ENCODE measurements at places on chromosomes 6 and 20.

GRCh38 chr6:67112120-67112519 lies 1405.1 kb upstream of the EYS start:
- DNase-seq: no peak

DNA sequence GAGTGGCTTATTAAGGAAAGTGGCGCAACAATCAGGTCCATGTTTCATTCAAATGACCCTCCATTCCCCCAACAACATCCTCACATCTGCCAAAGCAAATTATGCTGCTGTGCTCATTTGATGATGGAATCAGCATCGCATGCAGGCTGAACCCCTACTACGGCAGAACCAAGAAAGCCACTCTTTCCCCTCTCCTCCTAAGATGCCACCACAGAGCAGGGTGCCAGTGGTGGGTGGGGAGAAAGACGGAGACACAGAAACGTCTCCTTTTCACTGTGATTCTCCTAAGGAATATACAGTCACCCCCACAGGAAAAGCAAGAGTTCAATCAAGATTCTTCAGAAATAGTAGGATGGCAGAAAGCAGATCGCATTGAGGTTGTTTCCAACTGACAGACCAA lies 17.1 kb downstream of the HEBP2 start:
- no peak for DNase-seq

- no peak for DNase-seq
Observed at GRCh38 chr6:87702589-87702945, 534 bp upstream of the AKIRIN2 start.

DNA sequence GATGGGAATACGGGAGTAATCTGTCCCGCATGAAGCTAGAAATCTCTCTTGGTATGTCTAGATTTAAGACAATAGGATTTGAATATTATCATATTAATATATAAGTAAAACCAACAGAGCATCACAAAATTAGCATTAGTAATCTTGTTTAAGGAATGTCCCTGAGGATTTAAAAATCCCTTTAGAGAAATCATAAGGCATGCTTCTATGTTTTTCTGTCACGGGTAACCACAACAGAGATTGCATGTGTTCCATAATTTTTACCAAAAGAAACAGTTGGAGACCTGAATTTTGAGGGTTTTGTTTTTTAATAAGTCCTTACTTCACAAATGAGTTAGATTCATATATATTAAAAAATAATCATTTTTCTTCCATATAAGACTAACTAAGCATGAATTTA lies 146.8 kb downstream of the GJA1 start:
- no peak for DNase-seq

- DNase-seq: no peak
Observed at GRCh38 chr6:132907231-132907630, 92.9 kb downstream of the RPS12 start.

GRCh38 chr6:4243237-4243636 lies 107.9 kb upstream of the ECI2 start:
- no peak for DNase-seq

GRCh38 chr20:43824309-43825050 lies 90.2 kb upstream of the TOX2 start:
- DNase-seq: no peak

- no peak for DNase-seq
Observed at GRCh38 chr6:143556529-143556928, 45.0 kb upstream of the FUCA2 start.

- DNase-seq: no peak
Observed at GRCh38 chr6:4603291-4603690, 172.9 kb upstream of the CDYL start.

DNA sequence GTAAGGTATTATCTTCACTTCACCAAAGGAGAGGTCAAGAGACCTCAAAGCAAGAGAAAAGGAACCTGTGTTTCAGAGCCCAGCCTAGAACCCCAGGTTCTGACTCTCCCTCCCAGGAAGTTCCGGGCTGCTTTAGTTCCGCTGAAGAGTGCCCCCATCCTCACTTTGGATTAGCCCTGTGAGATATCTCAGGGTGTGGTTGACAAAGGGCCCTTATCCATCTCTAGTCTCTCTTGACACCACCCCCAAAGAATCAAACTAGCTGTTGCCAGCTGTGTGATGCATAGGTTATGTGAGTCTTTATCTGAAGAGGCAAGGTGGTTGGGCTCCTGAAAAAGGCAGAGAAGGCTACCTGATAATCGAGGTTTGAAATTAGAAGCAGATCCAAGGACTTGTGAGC lies 20.6 kb downstream of the BRPF3 start:
- no peak for DNase-seq

- DNase-seq: no peak
Observed at GRCh38 chr6:55955684-55956083, 80.3 kb upstream of the BMP5 start.

GRCh38 chr20:32743237-32744112 lies at the start of gene COMMD7:
COMMD7 (minus strand) TSS chr20:32743467; CDS start chr20:32743391, 76 bp downstream.
- DNase-seq: peak; percentile 61

DNA sequence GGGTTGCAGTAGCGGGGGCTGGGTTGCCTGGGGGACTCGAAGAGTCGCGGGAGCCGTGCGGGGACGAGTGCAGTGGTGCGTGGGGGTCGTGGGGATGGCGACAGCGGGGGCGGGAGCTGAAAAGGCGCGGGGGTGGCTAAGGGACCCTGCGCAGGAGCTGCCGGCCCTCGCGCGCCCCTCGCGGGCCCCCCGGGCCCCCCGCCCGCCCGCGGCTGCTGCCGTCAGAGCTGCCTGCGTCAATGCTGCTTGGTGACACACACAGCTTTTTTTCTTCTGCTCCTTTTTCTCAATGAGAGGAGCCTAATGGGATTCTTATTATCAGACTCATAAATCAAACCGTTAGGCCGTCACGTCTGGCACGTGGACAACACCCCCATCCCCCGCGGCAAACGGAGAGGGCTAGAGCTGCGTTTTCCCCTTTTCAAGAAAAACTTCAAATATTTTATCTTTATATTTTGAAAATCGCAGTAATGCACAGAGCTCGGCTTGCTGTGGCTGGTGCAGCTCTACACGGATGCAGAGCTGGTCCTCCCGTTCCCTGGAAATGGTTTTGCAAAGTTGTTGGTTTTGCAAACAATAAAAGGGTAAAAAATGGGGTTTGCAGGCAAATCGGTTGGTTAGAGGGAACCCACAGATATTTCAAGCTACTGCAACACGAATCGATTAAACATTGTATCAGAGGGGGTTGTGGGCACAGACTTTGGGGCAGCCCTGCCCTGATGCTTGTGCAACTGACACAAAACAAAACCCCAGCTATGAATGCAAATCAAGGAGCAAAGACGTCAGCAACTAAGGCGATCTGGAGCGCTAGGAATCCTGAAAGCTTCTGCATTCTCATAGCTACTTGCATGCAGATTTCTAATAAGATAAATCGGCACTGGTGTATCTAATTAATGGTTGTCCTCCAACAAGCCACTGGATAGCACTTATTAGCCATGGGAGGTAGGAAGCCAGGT lies 161.4 kb downstream of the TBXT start:
- no peak for DNase-seq

DNA sequence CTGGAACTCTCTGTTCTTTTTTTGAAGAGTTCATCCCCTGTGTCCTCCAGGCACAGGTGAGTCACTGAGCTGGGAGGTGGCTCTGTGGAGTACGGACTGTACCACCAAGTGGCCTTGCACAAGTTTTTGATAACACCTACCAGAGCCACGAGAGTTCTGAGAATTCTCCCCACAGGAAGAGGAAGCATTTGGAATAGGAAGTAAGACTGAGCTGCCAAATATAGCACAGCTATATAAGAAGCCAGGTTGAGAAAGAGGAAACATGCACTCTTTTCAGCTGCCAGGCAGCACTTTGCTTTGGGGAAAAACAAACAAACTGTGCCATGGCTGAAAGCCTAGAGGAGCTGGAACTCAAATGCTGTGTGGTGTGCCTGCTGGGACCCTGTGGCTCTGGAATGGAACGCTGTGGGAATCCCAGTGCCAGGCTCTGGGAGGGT lies 70.8 kb upstream of the RIPOR2 start:
- no peak for DNase-seq

GRCh38 chr6:105519954-105520353 lies 117.1 kb upstream of the PREP start:
- DNase-seq: no peak

DNA sequence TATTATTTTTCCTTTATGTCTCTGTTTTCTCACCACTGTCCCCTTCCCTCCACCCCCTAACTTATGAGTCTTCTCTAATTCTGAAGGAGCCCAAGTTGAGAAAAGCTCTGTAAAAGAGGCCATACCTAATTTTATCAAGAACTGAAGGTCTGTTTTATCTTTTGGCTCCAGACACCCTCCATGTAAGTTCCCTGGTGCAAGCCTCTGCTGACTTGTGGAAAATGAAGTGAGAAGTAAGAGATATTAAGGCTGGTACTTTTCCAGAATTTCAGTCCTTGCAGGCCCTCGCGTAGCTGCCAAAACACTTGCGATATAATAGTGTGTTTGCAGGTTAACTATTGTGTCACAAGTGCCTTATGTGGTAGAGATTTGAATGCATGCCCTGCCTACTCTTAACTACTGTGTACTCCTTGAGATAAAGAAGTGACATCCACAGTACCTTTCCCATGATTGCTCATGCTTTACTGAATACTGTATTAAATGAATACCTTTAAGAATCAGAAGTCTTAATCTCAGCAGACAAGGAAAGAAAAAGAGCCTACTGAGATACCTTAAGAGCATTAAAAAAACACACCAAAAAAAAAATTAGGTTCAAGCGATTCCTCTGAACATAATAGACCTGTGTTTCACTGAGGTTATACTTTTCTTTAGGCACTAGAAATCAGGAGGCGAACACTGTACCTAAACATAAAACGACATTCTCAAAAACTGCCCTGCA lies 143.6 kb upstream of the ZNF184 start:
- no peak for DNase-seq

GRCh38 chr6:164104432-164104831 lies 689.9 kb downstream of the QKI start:
- no peak for DNase-seq

DNA sequence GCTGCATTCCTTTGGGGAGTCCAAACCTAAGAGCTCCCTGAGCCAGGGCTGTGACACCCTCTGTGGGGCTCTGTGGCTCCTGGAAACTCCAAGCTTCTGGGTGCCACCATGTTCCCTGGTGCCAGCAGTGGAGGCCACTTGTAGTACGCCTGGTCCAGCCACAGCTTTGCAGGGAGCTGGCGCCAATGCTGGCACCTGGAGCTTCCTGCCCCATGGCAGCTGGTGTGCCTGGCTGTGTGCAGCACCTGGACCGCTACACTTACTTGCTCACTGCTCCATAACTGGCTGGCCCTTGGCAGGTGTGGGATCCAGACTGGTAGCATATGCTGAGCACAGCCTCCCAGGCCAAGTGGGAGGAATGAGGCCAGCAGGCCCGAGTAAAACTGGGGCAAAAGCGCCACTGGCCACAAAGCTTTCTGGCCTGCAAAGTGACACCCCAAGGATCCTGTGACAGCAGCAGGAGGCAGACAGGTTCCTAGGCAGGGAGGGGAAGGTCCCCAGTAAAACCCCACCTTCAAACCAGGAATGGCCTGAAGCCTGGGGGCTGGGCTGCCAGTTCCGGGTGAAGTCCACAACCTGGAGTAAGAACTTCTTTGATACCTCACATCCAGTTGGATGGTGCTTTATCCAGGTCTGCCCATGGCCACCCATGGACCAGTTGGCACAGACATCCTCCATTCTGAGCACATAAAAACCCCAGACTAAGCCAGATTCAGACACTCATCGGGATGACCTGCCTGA lies 461.0 kb downstream of the TBC1D32 start:
- no peak for DNase-seq

DNA sequence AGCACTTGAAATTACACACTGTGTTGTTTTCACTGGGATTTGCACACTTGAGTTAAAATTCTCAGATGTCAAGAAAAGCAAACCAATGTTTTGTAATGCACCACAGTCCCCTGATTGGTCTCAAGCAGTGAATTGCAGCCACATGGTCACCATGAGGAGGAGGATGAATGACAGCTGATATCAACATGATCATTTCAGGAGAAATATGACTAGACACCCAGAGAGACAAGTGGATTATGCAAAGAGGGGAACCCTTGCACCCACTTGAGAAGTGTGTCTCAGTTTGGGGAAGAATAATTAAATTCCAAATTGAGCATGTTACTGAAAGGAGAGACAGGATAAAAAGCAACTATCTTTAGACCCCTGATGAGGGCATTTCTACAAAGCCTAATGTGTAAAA lies 69.3 kb downstream of the UST start:
- no peak for DNase-seq

GRCh38 chr20:12016291-12016690 lies 98.6 kb downstream of the BTBD3 start:
- DNase-seq: no peak

GRCh38 chr6:129105035-129105434 lies 222.1 kb downstream of the LAMA2 start:
- no peak for DNase-seq

GRCh38 chr6:21299216-21299615 lies 294.3 kb upstream of the SOX4 start:
- no peak for DNase-seq

- DNase-seq: no peak
Observed at GRCh38 chr6:81808851-81809570, 56.5 kb upstream of the TENT5A start.

DNA sequence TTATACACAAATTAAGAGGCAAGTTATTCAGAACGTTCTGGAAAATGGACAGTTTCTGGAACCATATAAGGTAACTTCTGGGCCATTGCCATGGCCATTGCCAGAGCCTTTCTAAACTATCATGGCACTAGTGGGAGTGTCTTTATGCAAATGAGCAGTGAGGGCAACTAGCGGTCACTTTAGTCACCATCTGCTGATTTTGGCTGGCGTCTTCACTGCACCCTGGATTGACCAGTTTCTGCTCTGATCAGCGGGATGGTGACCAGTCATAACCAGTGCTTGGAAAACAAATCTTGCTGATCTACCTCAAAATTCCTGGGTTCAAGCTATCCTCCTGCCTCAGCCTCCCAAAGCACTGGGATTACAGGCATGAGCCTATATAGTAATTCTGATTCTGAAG lies 7.3 kb upstream of the SNTA1 start:
- DNase-seq: no peak

GRCh38 chr20:40938020-40938419 lies 90.6 kb upstream of the TOP1 start:
- DNase-seq: no peak

- no peak for DNase-seq
Observed at GRCh38 chr6:3429211-3429610, 27.6 kb downstream of the SLC22A23 start.

DNA sequence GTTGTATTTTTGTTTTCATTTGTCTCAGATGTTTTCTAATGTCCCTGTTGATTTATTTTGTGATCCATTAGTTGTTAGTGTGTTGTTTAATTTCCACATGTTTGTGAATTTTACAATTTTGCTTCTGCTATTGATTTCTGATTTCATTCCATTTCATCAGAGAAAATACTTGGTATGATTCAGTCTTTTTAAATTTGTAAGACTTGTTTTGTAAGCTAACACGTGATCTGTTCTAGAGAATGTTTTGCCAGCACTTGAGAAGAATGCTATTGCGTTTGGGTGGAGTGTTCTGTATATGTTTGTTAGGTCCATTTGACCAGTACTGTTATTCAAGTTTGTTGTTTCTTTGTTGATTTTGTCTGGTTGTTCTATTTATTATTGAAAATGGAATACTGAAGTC lies 53.9 kb downstream of the KIZ start:
- no peak for DNase-seq

DNA sequence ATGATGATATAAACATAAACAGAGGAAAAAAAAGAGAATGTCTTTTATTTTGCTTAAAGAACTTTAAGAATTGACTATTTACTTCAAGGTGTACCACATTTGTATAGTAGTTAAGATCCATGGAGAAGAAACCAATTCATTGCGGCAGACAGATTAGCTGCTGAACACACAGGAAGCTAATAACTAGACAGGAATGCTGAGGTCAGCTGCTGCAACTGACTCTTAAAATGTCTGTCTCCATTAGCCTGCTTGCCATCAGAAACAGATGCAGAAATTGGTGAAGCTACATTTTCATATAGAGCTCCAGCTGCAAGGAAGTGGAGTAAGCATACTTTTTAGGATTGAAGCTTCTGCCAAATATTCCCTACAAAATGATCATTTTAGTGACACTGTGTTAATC lies 939.5 kb downstream of the EPHA7 start:
- no peak for DNase-seq

Data from stimulated activated CD4-positive, alpha-beta T cell treated with anti-CD3 and anti-CD28 coated beads, Interleukin-2, amount 100 ng/mL, for 48 hours (primary cell).